ENCODE measurements at places on chromosomes 12 and 14. TPM values are rescaled to one million over a fixed set of nuclear protein-coding genes. Genes with fewer than 3 reads are reported as not detected.

The PLA2G1B gene
- total RNA-seq = not detected

GRCh38 chr14:51431033-51431709, 191.1 kb downstream of the TMX1 start:
- H3K27me3 ChIP-seq = peaks cover 34% of the 10 kb centered on the region
- H3K4me1 ChIP-seq = peaks cover 2% of the 10 kb centered on the region
- H3K36me3 ChIP-seq = no peaks in the 10 kb centered on the region
- H3K4me3 ChIP-seq = no peak overlapping the region
- no peak overlapping the region for H3K27ac ChIP-seq

DNA sequence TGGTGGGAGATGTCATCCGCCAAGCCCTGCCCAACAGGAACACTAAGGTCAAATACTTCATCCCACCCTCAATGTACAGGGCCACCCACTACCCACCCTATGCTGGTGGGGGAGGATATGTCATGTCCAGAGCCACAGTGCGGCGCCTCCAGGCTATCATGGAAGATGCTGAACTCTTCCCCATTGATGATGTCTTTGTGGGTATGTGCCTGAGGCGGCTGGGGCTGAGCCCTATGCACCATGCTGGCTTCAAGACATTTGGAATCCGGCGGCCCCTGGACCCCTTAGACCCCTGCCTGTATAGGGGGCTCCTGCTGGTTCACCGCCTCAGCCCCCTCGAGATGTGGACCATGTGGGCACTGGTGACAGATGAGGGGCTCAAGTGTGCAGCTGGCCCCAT, 3.5 kb downstream of the B3GNT4 start:
- DNase-seq = no peak
- peaks cover 25% of the 10 kb centered on the region for H3K36me3 ChIP-seq
- peaks cover 15% of the 10 kb centered on the region for H3K27me3 ChIP-seq
- H3K4me3 ChIP-seq = no peak overlapping the region
- peaks cover 12% of the 10 kb centered on the region for H3K4me1 ChIP-seq

- peak; percentile 79 for DNase-seq
- no peak overlapping the region for H3K4me3 ChIP-seq
- no peaks in the 10 kb centered on the region for H3K36me3 ChIP-seq
- peaks cover 12% of the 10 kb centered on the region for H3K4me1 ChIP-seq
- no peak overlapping the region for H3K27ac ChIP-seq
Measured at GRCh38 chr12:66860752-66861750, 182.2 kb upstream of the GRIP1 start.

- H3K36me3 ChIP-seq = peaks cover 56% of the 10 kb centered on the region
- H3K27ac ChIP-seq = peak overlapping the region; percentile 100
- H3K4me3 ChIP-seq = peak overlapping the region; percentile 97
Measured at GRCh38 chr12:56115329-56115728, 1.1 kb upstream of the RPL41 start.

GRCh38 chr14:102185360-102185759, 45.7 kb downstream of the WDR20 start:
- DNase-seq = no peak
- H3K36me3 ChIP-seq = no peaks in the 10 kb centered on the region
- H3K27ac ChIP-seq = no peak overlapping the region
- H3K4me3 ChIP-seq = no peak overlapping the region
- H3K4me1 ChIP-seq = peaks cover 67% of the 10 kb centered on the region

DNA sequence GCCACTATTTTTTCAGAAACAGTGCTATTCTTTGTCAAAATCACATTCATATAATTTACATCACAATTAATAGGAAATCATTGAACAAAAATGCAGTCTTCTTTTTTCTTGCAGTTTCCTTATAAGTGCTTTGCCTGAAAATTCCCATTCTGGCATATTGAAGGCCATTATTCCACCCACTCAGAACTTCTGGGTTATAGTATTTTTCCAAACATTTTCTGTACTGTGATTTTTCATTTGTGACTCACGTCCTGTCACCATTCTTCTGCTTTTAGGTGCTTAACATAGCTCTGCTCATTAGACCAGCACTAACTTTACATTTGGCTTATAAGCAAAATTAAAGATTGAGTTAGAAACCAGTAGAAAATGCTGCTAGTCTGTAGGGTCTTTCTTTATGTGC, 241.0 kb upstream of the NPAS3 start:
- H3K36me3 ChIP-seq = no peaks in the 10 kb centered on the region
- H3K4me1 ChIP-seq = peaks cover 2% of the 10 kb centered on the region
- H3K4me3 ChIP-seq = no peak overlapping the region
- H3K27me3 ChIP-seq = no peaks in the 10 kb centered on the region
- no peak overlapping the region for H3K27ac ChIP-seq
- no peak for DNase-seq

The TAS2R13 gene
- total RNA-seq = 0.27 TPM

DNA sequence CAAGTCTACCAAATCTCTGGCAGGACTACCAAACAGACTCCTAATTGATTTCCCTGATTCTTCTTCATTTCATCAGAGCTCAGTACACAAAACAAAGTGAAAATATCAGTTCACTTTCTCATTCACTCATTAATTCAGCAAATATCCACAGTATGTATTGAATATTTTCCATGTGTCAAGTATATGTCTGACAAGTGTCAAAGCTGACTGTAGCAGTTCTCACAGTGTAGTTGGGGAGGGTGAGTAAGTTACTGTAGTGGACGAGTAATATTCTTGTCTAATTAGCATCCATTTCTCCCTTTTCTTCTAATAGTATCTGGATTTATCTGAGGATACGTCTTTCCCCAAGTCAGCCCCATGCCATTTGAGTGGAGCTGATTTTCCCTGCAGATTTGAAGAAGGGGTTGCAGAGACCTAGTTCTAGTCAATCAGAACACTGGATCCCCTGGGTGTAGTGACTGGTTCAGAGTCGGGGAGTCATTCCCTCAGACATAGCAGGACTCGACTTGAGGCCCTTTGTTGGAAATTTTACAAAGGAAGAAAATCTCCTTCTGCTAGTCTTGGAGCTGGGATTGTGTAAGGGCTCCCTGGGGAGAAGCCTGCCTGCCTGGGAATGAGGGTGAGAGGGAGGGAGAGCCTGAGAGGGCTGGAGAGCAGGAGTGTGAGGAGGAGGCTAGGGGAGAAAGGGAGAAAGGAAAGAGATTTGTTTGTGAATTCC, 51.4 kb downstream of the GRIP1 start:
- H3K4me1 ChIP-seq = no peaks in the 10 kb centered on the region
- DNase-seq = no peak
- H3K27me3 ChIP-seq = no peaks in the 10 kb centered on the region
- H3K36me3 ChIP-seq = no peaks in the 10 kb centered on the region
- no peak overlapping the region for H3K4me3 ChIP-seq

GRCh38 chr12:24595652-24596235, 353.2 kb downstream of the BCAT1 start:
- peak; percentile 16 for DNase-seq
- no peak overlapping the region for H3K4me3 ChIP-seq
- H3K27me3 ChIP-seq = peaks cover 8% of the 10 kb centered on the region
- peaks cover 10% of the 10 kb centered on the region for H3K4me1 ChIP-seq

- DNase-seq = no peak
- no peaks in the 10 kb centered on the region for H3K27me3 ChIP-seq
- peaks cover 4% of the 10 kb centered on the region for H3K4me1 ChIP-seq
- no peak overlapping the region for H3K27ac ChIP-seq
Measured at GRCh38 chr12:100216337-100216736, 15.7 kb downstream of the ACTR6 start.

The DYNLL1 gene
- 169 TPM for total RNA-seq

GRCh38 chr12:112645586-112645985, 146.0 kb upstream of the RPH3A start:
- no peaks in the 10 kb centered on the region for H3K36me3 ChIP-seq
- no peaks in the 10 kb centered on the region for H3K4me1 ChIP-seq
- H3K27me3 ChIP-seq = peaks cover 18% of the 10 kb centered on the region
- H3K4me3 ChIP-seq = no peak overlapping the region
- DNase-seq = no peak

GRCh38 chr14:76784266-76784874, 23.1 kb downstream of the VASH1 start:
- no peak overlapping the region for H3K4me3 ChIP-seq
- H3K36me3 ChIP-seq = peaks cover 27% of the 10 kb centered on the region
- H3K27ac ChIP-seq = no peak overlapping the region
- no peak for DNase-seq
- H3K27me3 ChIP-seq = no peaks in the 10 kb centered on the region

DNA sequence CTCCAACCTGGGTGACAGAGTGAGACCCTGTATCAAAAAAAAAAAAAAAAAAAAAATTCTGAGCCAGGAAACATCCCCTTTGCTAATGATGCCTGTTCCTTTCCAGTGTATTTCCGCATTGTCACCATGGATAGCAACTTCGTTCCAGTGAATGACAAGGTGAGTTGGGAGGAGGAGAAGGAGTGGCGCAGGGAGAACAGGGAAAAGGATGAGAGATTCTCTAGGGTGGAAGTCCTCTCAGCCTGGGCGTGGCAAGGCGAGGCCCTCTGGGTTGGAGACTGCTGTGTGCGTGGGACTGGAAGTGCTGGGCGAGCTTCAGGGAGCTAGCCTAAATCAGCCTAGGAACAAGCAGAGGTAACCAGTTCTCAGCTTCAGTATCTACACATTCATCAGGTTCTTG, 7.2 kb downstream of the A2ML1 start:
- no peak overlapping the region for H3K27ac ChIP-seq
- peaks cover 2% of the 10 kb centered on the region for H3K36me3 ChIP-seq
- H3K4me1 ChIP-seq = peaks cover 4% of the 10 kb centered on the region
- peaks cover 8% of the 10 kb centered on the region for H3K27me3 ChIP-seq
- no peak for DNase-seq

DNA sequence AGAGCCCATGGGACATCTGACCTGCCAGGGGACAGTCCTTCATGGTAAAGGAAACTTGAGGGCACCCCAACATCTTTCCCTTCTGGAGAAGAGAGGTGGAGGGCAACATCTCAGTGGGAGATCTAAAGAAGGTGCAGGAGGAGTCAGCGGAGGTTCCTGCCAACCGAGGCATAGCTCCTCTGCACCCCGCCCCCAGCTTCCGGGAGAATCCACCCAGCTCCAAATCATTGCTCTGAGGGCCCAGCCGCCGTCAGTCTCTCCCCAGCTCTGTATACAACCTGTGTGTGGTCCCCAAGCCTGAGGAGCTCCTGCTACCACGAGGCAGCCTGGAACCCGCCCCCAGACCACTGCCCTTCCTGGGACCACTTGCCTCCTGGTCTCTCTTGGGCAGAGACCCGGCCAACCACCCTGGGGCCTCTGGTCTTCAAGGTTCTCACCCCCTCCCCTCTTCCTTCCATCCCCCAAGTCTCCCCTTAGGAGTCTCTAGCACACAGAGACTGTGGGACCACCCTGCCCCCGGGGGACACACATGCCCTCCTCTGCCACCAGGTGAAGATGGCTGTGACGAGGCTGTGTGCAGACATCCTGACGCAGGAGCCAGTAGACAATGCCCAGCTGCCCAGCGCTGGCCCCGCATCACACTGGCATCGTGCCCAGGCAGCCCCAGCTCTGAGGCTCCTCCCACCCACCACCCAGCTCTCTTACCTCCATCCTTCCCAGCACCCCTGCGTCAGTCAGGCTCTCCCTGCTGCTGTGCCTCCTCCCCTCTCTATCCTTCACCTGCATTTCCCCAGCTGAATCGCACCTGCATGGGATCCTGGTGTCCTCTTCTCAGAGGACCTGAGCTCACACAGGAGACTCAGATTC, 13.0 kb upstream of the NUDT14 start:
- H3K27me3 ChIP-seq = peaks cover 25% of the 10 kb centered on the region
- H3K36me3 ChIP-seq = no peaks in the 10 kb centered on the region
- H3K27ac ChIP-seq = peak overlapping the region; percentile 10

The DUSP6 gene
- total RNA-seq = 60.9 TPM

The MORN3 gene
- total RNA-seq = 2.0 TPM

GRCh38 chr14:22900081-22900799, 17.2 kb downstream of the REM2 start:
- no peak overlapping the region for H3K4me3 ChIP-seq
- peaks cover 45% of the 10 kb centered on the region for H3K36me3 ChIP-seq
- H3K4me1 ChIP-seq = peaks cover 16% of the 10 kb centered on the region
- H3K27ac ChIP-seq = peak overlapping the region; percentile 0
- no peaks in the 10 kb centered on the region for H3K27me3 ChIP-seq

DNA sequence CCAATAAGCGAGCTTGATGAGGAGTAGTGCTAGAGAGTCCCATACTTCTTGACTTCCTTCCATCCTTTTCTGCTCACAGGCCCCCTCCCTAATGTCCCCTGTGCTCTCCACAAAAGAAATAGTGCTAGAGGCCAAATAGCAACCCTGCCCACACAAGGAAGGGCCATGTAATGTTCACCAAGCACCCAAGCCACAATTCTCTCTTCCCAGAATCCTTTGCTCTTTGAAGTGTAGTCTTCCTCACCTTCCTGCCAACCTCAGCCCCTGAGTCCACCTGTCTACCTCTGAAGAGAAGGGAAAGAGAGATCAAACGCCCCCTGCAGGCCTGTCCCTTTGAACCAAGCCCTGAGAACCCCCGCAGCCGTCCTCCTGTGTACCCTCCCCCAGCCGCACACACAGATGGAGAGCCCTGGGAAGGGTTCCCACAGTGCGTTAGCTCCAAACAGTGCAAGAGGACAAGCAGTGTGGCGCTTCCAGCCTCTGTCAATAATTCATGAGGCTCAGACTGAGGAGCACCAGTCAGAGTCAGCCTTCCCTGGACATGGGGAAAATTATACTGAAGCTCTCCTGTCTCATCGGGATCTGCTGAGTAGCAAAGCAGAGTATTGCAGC, 1.9 kb upstream of the DHRS4 start:
- H3K27ac ChIP-seq = no peak overlapping the region
- H3K36me3 ChIP-seq = peaks cover 9% of the 10 kb centered on the region
- DNase-seq = peak; percentile 24
- H3K4me3 ChIP-seq = no peak overlapping the region
- H3K4me1 ChIP-seq = peaks cover 25% of the 10 kb centered on the region

- H3K4me1 ChIP-seq = peaks cover 24% of the 10 kb centered on the region
- no peaks in the 10 kb centered on the region for H3K27me3 ChIP-seq
- H3K4me3 ChIP-seq = no peak overlapping the region
- H3K27ac ChIP-seq = no peak overlapping the region
Measured at GRCh38 chr14:65709576-65709975, 297.0 kb downstream of the FUT8 start.

DNA sequence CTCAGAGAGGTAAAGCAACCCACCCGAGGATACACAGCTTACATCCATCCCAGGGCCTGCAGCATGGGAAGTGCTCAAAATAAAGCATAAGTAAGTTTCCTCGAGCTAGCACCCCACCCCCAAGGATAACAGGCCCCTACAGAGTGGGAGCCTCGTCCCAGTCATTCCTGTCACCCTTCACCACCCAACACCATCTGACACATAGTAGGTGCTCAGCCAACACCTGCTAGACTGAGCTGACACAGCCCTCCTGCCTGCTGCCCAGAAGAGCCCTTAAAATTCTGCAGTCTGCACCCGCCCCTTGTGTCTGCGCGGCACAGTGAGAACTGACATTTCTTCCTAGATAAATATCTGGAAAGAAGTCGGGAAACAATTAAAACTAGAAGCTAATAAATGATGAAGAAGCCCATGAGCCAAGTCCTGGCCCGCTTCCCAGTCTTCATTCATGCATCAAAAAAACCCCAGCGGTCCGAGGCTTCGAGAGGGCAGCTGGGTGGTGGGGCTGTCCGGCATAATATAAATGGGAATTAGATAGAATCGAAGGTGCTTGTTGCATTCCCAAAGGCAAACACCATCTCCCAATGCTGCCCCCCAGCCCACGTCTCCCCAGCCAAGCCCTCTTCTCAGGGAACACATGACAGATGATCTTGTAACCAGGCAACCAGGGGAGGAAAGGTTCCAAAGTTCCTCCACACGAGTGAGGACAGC, 76.2 kb downstream of the BCL11B start:
- no peak for DNase-seq
- peak overlapping the region; percentile 79 for H3K4me3 ChIP-seq
- H3K27me3 ChIP-seq = no peaks in the 10 kb centered on the region
- H3K36me3 ChIP-seq = peaks cover 77% of the 10 kb centered on the region

- no peaks in the 10 kb centered on the region for H3K36me3 ChIP-seq
- H3K27ac ChIP-seq = peak overlapping the region; percentile 81
- H3K4me3 ChIP-seq = peak overlapping the region; percentile 31
- peaks cover 59% of the 10 kb centered on the region for H3K4me1 ChIP-seq
Measured at GRCh38 chr14:68684466-68685418, 108.1 kb downstream of the ZFP36L1 start.

The GPR68 gene
- 9.4 TPM for total RNA-seq

The NINJ2 gene
- 5.7 TPM for total RNA-seq

The INSM2 gene
- total RNA-seq = not detected
